ENCODE measurements at places on chromosomes 7 and 10. TPM values are rescaled to one million over a fixed set of nuclear protein-coding genes. Genes with fewer than 3 reads are reported as not detected.

The TMEM236 gene
- 1.2 TPM for total RNA-seq

The AKR1B15 gene
- not detected for total RNA-seq

The FRA10AC1 gene
- 22.8 TPM for total RNA-seq

The CALU gene
- 334 TPM for total RNA-seq

The SPDYE8 gene
- total RNA-seq: not detected

DNA sequence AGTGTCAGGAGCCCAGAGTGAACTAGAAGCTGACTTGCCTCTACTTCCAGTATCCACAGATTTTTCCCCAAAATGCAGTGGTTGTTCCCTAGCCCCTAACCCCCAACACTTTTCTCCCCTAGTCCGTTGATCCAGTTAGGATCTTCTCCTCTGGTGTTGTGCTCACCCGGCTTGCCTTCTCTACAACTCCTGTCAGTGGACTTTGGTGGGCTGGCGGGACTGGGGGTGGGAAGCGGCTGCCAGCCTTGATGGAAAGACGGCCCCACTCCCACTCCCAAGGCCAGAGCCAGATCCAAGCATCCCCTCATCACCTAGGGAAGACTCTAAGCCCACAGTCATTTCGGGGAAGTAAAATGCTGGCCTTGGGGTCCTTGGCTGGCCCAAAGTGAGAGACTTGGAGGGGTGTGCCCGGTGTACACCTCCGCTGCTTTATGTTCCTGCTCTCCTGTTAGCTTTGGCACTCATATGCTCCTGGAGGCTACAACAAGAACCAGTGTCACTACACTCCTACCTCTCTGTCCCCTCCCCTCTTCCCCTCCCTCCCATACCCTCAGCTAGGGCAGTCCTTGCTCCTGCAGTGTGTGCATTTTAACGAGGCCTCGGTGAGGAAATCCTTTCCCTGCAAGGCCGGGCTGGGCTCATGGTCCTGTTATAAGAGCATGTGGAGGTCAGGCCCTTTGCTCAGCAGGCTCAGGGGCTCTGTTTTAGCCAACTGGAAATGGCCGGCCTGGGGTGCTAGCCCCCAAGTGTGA is 930 bp upstream of the HOXA10 start:
- no peaks in the 10 kb centered on the region for H3K27me3 ChIP-seq
- peak overlapping the region; percentile 96 for H3K27ac ChIP-seq
- no peaks in the 10 kb centered on the region for H3K4me1 ChIP-seq
- peak; percentile 73 for DNase-seq
- no peaks in the 10 kb centered on the region for H3K36me3 ChIP-seq
- peak overlapping the region; percentile 66 for H3K4me3 ChIP-seq

DNA sequence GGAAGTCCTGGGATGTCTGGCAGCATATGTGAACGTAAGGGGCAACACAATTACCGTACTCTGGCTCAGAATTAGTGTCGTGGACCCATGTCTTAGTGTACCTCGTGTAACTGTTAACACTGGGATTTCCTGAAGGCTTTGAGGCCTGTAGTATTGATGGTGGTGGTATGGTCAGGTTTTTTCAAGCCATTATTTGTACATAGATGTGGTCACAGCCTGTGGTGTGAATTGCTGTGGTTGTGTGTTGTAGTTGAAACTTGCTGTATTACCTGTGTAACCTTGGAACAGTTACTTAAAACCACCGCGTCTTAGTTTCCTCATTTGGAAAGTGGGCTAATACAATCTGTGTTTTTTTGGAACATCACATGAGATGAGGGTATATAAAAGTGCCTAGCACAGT is 5.3 kb downstream of the EXOC4 start:
- no peaks in the 10 kb centered on the region for H3K27me3 ChIP-seq
- no peaks in the 10 kb centered on the region for H3K36me3 ChIP-seq
- H3K4me1 ChIP-seq: no peaks in the 10 kb centered on the region

GRCh38 chr7:84154991-84155781 is 39.4 kb downstream of the SEMA3A start:
- H3K27me3 ChIP-seq: no peaks in the 10 kb centered on the region
- DNase-seq: no peak
- no peaks in the 10 kb centered on the region for H3K4me1 ChIP-seq
- no peaks in the 10 kb centered on the region for H3K36me3 ChIP-seq
- H3K27ac ChIP-seq: no peak overlapping the region

DNA sequence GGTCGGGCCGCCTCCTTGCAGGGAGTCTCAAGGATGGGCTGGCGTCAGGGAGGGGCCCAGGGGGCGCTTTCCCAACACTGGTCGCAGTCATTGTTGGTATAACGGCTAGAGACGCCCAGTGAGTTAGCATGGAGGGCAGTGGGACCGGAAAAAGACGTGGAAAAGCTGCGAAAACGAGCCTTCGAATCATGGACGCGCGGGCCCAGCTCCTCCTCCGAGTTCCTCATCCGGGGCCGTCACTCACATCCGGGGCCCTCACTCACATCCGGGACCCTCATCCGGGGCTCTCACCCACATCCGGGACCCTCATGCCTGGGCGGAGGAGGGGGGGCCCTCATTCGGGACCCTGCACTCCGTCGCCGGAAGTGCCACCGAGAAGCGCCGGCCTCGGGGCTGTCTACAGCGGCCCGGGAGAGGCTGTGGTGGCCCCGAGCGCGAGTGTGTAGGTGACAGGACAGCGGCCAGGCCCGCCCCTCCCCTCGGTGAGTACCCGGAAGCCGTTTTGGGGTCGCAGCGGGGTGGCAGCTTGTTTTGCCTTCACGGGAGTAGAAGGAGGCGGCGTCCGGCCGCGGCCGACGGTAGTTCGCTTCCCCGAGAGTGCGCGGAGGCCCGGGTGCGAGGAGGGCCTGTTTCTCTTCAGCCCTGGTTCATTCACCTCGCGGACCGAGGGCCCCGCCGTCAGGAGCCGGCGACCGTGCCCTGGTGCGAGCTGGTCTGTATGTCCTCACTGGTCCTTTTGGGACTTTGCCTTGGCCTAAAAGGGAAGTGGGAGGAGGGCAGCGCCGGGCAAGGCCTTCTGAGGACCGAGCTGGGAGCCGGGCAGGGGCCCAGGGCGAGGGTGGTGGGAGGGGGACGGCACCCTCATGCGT is at the start of gene ZNF655:
TSS of gene ZNF655 (plus strand) at position 337 of the 869 bp plus-strand sequence. CDS start 1,918 bp downstream, outside the sequence.
- peak; percentile 94 for DNase-seq
- no peaks in the 10 kb centered on the region for H3K36me3 ChIP-seq
- H3K4me3 ChIP-seq: peak within 1 kb of the TSS; percentile 88
- peak within 1 kb of the TSS; percentile 94 for H3K27ac ChIP-seq
- H3K4me1 ChIP-seq: peaks cover 5% of the 10 kb centered on the region

- H3K4me3 ChIP-seq: no peak overlapping the region
- no peaks in the 10 kb centered on the region for H3K36me3 ChIP-seq
- H3K4me1 ChIP-seq: no peaks in the 10 kb centered on the region
These were observed 364.3 kb upstream of the PLXDC2 start for GRCh38 chr10:19451937-19452336.

GRCh38 chr10:47374611-47375536 is 9.2 kb downstream of the ZNF488 start:
- no peak overlapping the region for H3K27ac ChIP-seq
- H3K27me3 ChIP-seq: no peaks in the 10 kb centered on the region
- no peak for DNase-seq

- no peaks in the 10 kb centered on the region for H3K36me3 ChIP-seq
- no peak overlapping the region for H3K4me3 ChIP-seq
- DNase-seq: no peak
- H3K27ac ChIP-seq: no peak overlapping the region
These were observed 1.5 kb upstream of the C10orf95 start for GRCh38 chr10:102452672-102453340.

GRCh38 chr7:112668561-112668960 is 121.6 kb downstream of the TMEM168 start:
- no peak overlapping the region for H3K4me3 ChIP-seq
- H3K4me1 ChIP-seq: no peaks in the 10 kb centered on the region
- DNase-seq: no peak
- H3K36me3 ChIP-seq: no peaks in the 10 kb centered on the region

DNA sequence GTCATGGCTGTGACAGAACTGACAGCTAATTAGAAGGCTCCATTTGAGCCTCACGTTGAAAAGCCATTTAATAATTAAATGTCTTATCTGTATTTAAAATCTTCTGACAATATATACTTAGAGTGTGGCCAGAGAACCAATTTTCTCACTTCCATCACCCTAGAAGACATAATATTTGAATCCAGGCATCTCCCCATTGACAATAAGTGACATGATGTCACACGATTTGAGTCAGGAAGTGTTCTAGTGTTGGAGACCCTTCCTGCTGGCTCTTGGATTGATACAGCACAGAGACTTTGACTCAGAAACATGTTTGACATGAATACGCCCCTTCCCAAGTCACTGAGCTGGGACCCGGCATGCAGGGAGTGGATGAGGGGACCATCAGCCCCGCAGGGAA is 85.9 kb downstream of the SLIT1 start:
- no peak overlapping the region for H3K27ac ChIP-seq
- no peaks in the 10 kb centered on the region for H3K36me3 ChIP-seq
- no peak for DNase-seq
- H3K4me3 ChIP-seq: no peak overlapping the region
- no peaks in the 10 kb centered on the region for H3K27me3 ChIP-seq

DNA sequence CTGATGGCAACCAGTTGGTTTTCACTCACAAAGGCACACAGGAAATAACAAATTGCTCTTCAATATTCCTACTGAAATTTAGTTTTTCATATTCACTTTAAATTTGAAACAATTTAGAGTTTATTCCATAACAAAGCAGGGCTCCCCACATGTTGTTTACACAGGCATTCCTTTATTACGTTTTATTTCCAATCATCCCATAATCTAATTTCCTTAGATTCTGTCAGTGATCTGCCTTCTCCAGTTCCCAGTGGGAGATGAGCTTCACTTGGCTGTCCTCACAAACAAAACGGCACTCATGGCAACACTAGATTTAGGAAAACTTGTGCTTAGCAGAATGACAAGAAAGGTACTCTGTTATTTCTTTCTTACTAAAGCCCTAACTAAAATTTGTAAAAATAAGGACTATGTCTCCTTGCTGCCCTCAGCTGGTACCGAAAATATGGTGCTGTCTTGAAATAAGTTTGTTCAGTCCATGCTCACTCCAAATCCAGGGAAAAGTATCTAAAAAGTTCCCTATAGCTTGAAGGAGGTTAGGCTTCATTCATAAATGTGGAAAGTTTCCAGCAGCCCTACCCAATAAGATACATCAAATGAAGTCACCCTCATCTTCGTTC is 23.0 kb downstream of the PHYH start:
- DNase-seq: no peak
- no peaks in the 10 kb centered on the region for H3K36me3 ChIP-seq
- no peak overlapping the region for H3K27ac ChIP-seq
- H3K4me1 ChIP-seq: no peaks in the 10 kb centered on the region
- no peaks in the 10 kb centered on the region for H3K27me3 ChIP-seq
- no peak overlapping the region for H3K4me3 ChIP-seq

DNA sequence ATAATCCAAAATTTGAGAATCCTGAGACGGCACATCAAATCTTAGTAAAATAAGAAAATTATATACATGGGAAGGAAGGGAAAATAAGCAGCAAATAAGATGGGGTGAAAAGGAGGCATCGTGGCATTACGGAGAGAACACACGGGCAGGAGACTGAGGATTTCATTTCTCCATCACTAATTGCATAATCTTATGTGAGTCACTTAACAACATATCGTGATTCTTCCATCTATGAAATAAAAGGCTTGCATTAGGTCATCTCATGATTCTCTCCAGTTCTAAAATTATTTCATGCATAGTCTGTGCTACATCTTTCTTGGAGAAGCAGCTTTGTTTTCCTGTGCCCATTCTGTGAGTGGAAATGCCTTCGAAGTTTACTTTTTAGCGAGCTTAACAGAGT is 288.7 kb downstream of the LRMDA start:
- no peaks in the 10 kb centered on the region for H3K36me3 ChIP-seq
- no peak overlapping the region for H3K4me3 ChIP-seq
- no peaks in the 10 kb centered on the region for H3K27me3 ChIP-seq
- no peak overlapping the region for H3K27ac ChIP-seq
- H3K4me1 ChIP-seq: no peaks in the 10 kb centered on the region

DNA sequence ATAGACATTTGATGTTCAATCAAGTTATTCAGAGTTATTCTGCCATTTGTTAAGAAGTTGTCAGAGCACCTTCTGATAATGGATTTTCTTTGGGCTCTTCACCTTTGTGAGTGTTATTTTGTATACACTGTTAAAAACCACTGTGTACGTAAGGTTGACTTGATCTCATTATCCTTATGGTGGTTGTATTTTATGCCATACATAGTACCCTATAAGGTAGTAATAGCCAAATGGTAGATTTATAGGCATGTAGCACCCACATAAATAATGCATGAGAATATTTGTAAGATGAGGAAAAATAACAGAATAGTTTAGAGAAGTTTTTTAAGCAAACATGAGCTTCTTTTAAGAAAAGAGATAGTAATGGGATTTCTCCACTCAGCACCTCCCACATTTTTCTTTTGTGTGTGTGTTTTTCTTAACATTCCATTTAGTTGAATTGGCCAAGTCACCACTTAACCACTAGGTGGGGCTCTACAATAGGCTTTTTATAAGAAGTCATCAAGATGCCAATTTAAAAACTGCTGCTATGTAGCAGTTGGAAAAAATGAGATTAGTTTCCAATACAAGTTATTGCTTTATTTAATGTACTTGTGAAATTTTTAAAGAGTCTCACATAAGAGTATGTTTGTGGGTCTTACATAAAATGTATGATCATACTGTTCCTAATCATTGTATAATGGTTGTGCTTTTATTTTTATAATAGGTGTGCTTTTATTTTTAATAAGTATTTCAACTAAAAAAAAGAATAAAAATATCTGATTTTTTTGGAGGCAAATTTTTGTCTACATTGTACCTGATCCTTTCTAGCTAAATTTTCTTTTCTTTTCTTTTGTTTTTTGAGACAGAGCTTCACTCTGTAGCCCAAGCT is 41.1 kb upstream of the STMP1 start:
- peak overlapping the region; percentile 9 for H3K27ac ChIP-seq
- no peaks in the 10 kb centered on the region for H3K4me1 ChIP-seq
- no peaks in the 10 kb centered on the region for H3K36me3 ChIP-seq

DNA sequence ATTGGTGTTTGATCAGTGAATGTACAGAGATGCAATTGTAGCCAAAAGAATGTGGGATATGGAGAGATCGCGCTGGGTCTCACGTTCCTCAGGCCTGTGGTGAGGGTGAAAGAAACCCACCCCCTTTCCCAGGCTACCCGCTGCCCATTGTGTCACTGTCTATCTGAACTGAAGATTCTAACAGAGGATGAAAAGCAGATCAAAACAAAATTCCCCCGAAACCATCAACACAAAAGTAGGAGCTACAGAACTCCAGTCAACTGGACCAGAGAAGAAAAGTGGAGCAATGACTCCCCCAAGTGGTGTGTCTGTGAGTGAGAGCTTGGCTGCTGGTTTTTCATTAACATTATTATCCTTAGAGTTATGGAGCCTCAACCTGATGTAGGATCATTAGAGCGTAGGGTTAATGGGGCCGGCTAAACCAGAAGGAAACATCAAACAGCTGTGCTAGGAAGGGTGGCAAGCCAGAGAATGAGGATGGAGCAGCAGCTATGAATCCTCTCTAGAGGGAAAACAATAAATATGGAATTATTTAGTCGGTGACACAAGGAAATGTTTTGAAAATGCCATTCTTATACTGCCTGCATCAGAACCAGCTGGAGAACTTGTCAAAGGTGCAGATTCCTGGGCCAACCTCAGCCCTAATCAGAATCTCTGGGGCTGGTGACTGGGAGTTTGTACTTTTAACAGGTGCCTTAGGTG is 38.3 kb downstream of the AKR1B1 start:
- H3K36me3 ChIP-seq: no peaks in the 10 kb centered on the region
- no peak for DNase-seq
- H3K4me1 ChIP-seq: no peaks in the 10 kb centered on the region
- H3K27me3 ChIP-seq: no peaks in the 10 kb centered on the region

- no peak overlapping the region for H3K4me3 ChIP-seq
- H3K27me3 ChIP-seq: no peaks in the 10 kb centered on the region
- no peak for DNase-seq
These were observed 65.0 kb downstream of the DNAJC12 start for GRCh38 chr10:67772894-67773511.

- peak overlapping the region; percentile 99 for H3K27ac ChIP-seq
- H3K4me1 ChIP-seq: no peaks in the 10 kb centered on the region
- no peak for DNase-seq
These were observed 1.3 kb downstream of the SORBS1 start for GRCh38 chr10:95559896-95560277.

Data from uterus (tissue), 4 donors.